ENCODE measurements at places on chromosomes 12 and 14. TPM values are rescaled to one million over a fixed set of nuclear protein-coding genes. Genes with fewer than 3 reads are reported as not detected.
A peak's percentile ranks its signal among the peaks of the same experiment; 100 is the strongest.

GRCh38 chr12:31406345-31406744 is 80.4 kb upstream of the SINHCAF start:
- DNase-seq: no peak

- DNase-seq: no peak
These were observed 926.6 kb upstream of the TMEM132C start for GRCh38 chr12:127340381-127340780.

- no peak for DNase-seq
These were observed 253.4 kb upstream of the KITLG start for GRCh38 chr12:88833641-88834116.

DNA sequence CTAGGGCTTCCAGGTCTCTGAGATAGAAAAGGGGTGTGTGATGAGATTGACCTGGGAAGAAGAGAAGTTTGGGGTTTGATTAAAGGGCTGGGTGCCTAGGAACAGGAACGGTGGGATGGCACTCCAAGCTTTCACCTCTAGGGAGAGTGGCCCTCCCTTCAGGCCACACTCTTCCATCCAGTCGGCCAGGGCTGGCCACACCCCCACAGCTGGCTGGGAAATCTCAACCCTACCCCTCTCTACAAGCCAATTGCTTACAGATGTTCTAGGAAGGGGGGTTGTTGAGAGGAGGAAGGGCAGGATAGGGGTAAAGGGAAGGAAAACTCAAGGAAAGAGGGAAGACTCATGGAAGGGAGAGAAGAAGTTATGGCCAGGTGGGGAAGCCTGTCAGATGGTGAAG is 6.6 kb upstream of the ITGA5 start:
- DNase-seq: no peak

GRCh38 chr14:22800346-22800745 is 14.9 kb downstream of the SLC7A7 start:
- no peak for DNase-seq

DNA sequence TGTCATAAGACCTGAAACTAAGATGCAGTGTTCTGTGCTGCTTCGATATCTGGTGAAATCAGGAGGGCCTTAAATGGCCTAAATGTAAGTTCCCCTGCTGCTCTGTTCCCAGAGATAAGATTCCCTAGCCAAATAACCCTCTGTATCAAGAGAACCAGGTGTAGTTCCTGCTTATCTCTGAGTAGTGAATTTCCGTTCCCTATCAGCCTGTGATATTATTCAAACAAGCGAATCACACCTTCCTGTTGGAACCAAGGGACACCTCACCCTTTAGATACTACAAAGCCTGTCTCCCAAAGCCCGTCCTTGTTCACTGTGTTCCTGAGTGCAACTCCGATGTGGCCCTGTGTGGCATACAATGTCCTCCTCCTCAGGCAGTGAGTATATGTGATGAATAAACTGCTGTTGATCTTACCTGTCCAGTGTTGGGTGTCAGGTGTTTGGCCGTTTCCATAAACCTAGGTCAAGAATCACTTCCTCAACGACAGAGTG is 52.2 kb upstream of the COCH start:
- no peak for DNase-seq

GRCh38 chr12:64700532-64700931 is 58.7 kb downstream of the GNS start:
- DNase-seq: no peak

DNA sequence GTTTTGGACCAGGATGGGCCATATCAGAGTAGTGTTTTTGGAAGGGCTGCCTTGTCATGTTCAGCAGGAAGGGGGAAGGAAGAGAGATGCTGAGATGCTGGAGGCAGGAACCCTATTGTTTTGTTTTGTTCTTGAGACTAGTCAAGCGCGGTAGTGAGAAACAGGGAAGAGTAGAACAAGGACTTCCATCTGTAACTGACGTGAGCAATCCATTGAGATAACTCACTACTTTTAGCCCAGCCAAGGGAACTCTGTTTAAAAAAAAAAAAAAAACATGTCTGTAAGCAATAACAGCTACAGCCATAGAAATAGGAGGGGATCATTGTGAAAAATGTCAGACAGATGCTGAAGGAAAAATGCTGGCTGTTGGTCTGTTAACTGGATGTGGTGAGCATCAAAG is 34.0 kb downstream of the CD9 start:
- DNase-seq: no peak

- DNase-seq: no peak
These were observed 42.1 kb downstream of the PRMT8 start for GRCh38 chr12:3532931-3533702.

DNA sequence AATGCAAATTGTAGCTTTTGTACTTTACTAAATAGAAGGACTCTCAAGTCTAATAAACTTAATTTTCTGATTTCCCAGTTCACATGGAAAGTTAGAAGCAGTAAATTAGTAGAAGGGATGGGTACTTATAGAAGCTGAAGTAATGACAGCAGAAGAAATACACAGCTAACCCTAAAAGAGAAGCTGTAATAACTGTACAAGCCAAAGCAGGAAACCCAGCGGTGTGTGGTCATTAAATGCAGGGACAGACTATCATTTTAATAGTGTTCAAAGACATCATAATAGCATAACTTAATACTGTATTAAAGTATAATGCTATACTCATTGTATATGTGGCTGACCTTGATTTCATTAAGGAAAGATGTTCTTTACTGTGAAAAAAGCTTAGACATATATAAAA is 74.9 kb downstream of the PCNX1 start:
- DNase-seq: no peak

- no peak for DNase-seq
These were observed 52.5 kb downstream of the KIAA0586 start for GRCh38 chr14:58479975-58480374.

- DNase-seq: no peak
These were observed 101.7 kb downstream of the KIF21A start for GRCh38 chr12:39341179-39341578.

GRCh38 chr14:55136885-55137786 is 8.1 kb downstream of the LGALS3 start:
- DNase-seq: no peak

DNA sequence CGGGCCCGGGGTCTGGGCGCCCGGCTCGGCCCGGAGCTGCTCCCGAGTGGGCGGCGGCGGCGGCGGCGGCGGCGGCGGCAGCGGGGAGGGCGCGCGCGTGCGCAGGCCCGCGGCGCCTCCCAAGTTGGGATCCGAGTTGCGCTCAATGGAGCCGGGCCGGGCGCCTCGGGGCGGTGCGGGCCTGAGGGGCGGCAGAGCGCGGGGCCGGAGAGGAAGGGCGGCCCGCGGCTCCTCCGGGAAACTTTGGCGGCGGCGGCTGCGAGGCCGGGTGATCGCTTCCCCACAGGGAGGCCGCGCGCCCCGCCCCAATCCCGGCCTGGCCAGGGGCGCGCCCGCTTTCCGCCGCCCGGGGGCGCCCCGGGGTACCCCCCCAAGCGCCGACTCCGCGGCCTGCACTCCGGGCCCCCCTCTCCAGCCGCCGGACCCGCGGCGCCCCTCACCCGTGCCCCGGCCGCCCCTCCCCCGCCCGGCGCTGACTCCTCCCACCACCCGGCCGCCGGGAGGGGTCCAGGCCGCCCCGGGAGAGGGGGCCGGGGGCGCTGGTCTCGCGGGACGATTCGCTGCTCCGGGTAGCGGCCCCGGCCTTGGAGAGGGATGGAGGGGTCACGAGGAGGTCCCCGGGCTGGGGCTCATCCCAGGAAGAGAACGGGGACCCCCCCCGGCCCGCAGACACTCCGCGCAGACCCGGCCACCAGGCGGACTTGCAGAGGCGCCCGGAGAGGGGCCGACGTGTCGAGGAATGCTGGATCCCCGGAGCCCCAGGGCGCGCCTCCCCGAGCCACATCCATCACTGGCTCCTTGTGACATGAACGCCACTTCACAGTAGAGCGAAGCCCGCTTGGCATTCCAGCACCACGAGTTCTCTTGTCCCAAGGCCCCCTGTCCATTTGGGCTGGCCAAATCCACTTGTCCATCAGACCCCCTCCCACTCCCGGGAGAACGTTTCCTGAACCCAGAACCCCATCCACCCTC is at the start of gene RILPL1:
RILPL1 (minus strand) TSS at position 48 of the 972 bp plus-strand sequence. CDS start 237 bp downstream, outside the sequence.
- DNase-seq: peak; percentile 36

DNA sequence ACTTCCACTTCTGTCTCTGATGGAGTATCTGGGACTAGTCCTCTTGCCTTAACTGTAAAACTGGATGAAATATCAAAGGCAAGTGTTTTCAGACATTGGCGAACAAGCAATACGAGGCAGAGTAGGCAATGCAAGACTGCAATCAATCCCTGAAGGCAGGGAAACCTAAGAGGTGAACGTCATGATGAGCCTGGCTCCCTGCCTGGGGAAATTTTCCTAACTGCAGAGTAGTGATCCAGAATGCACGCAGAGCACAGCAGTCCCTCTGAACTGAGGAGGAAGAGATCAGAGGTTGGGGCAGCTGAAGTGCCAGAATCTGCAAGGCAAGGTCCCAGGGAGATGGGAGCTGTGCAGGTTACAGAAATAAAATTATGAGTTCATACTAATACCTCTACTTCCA is 18.5 kb downstream of the BHLHE41 start:
- no peak for DNase-seq

DNA sequence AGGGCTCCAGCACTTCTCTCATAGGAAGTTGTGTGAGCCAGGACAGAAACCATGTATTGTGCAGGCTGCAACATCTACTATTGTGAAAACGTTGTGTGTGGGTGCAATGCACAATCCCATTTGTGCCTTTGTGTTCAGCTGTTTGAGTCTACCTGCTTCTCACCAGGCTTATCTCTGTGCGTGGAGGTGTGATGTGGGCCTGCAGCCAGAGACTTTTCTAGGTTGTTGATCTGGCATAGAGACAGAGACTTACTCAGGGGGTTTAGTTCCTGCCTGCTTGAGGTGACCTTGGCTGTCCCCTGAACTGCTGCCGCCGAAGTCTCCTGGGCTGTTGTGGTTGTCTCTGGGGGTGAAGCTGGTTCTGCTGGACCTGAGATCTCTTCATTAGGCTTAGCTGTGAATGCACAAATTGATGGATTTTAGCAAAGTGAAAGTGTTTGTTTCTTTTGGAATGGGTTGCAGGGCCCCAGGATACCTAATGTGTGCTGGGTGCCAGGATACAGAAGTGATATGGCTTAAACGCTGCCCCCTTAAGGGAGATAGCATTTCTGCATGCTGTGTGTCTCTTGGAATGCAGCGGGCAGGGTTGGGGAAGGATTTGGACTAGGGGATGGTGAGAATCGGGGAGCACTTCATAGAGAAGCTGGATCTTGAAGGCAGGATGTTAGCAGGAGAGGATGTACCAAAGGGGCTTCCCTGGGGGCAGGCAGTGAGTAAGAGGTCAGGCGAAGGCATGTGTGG is 2.5 kb downstream of the LACRT start:
- DNase-seq: no peak

GRCh38 chr12:46365951-46366379 is 6.6 kb downstream of the SLC38A2 start:
- DNase-seq: no peak

DNA sequence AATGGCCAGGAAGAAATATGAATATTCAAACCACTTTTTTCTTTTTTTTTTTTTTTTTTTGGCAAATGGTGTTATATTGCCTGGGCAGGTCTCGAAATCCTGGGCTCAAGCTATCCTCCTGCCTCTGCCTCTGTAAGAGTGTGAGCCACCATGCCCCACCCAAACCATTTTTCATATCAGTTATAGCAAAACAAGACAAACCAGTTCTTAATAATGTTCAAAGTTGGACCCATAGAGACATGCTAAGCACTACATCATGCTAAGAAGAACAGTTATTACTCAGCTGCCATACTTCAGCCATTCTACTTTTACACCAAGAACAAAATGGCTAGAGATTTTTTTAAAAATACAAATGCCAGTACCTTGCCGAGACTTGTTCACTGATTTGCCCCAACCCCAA is 25.5 kb downstream of the EIF2S1 start:
- DNase-seq: no peak

DNA sequence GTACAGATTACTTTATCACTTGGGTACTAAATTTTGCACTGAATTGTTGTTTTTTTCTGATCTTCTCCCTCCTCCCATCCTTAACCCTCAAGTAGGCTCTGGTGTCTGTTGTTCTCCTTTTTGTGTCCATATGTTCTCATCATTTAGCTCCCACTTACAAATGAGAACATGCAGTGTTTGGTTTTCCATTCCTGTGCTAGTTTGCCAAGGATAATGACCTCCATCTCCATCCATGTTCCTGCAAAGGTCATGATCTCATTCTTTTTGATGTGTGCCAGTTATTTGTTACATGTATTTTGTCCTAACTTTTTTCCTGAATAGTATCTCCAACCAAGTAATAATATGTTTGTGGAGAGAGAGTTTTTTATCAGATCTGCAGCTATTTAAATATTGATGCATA is 44.2 kb downstream of the A2M start:
- DNase-seq: no peak

GRCh38 chr12:124369827-124370378 is 75.0 kb downstream of the RFLNA start:
- no peak for DNase-seq

GRCh38 chr12:58596381-58596780 is 323.9 kb downstream of the LRIG3 start:
- no peak for DNase-seq

DNA sequence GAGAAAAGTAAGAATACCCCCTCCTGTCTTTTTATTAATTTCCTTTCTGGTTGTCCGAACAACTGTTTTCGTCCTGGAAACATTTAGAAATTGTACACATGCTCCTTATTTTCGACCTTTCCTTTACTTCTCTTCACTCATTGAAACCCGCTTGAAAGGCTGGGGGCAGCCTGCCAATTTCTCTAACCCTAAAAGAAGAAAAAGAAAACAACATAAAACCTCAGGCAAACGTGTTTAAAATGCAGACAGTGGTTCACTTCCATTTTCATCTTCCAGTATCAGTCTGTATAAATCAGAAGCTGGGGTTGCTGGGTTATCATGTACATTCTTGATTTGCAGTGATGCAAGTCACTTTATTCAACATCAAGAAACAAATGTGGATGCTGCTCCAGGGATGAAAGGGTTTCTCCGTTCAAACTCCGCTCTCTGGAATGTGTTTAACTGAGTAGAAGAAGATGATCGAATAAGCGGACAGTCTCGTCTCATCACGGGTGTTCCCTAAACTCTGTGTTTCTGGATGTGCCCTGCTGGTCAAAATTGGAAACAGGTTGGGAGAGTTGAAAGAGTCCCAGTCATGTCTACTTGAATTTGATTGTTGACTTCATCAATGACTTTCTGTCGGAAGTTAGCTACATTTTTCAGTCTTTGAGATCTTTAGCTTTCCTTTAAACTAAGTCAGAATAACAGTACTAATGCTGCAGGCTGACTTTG is 1042.2 kb downstream of the BCL11B start:
- no peak for DNase-seq

- no peak for DNase-seq
These were observed 1541.7 kb upstream of the FLRT2 start for GRCh38 chr14:83988275-83988674.

GRCh38 chr12:84186433-84186832 is 726.2 kb downstream of the SLC6A15 start:
- DNase-seq: no peak

The MYF6 gene
- not detected for polyA plus RNA-seq

The CACNA1C gene
- 0.05 TPM for polyA plus RNA-seq

The PKP2 gene
- polyA plus RNA-seq: 0.34 TPM

The ACTN1 gene
- 9.3 TPM for polyA plus RNA-seq

The RNASE9 gene
- not detected for polyA plus RNA-seq

The BDKRB1 gene
- polyA plus RNA-seq: not detected

The TDRD9 gene
- 1.2 TPM for polyA plus RNA-seq

The SMAGP gene
- polyA plus RNA-seq: 34.6 TPM

The FBXO33 gene
- polyA plus RNA-seq: 17.6 TPM

The DEGS2 gene
- 7.8 TPM for polyA plus RNA-seq
